NCI-H1417 (cell line): ENCODE measurements at places on chromosomes 16 and 17.
A peak's percentile ranks its signal among the peaks of the same experiment; 100 is the strongest.

GRCh38 chr17:1398028-1398427 lies 2.0 kb downstream of the YWHAE start:
- no peak for DNase-seq

- no peak for DNase-seq
Measured at GRCh38 chr16:84557504-84557903, 53.0 kb upstream of the MEAK7 start.

DNA sequence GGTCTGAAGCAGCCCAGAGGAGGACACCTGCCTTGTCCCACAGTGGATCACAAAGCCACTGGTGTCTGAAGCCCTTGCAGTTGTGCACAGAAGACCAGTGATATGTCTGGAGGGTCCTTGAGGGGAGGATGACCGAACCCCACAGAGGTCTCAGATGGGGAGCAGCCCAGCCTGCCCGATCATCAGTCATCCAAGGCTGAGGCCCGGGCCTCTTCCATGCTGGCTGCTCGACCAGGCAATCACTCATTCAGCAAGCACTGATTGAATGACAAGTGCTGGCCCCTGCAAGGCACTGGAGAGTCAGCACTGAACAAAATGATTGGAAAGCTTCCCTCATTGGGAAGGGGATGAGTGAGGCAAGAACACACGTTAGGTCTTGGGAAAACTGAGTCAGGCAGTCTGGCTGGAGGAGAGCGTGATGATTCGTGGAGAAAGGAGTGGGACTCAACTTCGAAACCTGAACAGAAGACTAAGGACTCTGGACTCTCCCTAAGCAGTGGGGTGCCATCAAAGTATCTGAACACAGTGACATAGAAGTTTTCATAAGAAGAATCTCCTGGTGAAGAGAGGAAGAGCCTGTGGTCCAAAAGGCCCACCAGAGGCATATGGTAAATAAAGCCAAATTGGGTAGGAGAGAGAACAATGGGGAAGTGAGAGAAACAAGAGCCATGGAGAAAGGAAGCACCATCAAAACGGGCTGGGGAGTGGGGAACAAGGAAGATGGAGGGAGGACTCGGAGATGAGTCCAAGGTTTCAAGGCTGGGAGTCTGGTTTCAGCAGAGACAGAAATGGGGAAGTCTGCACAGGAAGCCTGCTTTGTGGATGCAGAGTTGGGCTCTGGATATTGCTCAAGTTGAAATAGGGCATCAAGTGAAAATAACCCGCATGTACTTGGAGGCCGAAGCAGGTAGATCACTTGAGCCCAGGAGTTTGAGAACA lies 10.2 kb downstream of the PIK3R5 start:
- DNase-seq: no peak

DNA sequence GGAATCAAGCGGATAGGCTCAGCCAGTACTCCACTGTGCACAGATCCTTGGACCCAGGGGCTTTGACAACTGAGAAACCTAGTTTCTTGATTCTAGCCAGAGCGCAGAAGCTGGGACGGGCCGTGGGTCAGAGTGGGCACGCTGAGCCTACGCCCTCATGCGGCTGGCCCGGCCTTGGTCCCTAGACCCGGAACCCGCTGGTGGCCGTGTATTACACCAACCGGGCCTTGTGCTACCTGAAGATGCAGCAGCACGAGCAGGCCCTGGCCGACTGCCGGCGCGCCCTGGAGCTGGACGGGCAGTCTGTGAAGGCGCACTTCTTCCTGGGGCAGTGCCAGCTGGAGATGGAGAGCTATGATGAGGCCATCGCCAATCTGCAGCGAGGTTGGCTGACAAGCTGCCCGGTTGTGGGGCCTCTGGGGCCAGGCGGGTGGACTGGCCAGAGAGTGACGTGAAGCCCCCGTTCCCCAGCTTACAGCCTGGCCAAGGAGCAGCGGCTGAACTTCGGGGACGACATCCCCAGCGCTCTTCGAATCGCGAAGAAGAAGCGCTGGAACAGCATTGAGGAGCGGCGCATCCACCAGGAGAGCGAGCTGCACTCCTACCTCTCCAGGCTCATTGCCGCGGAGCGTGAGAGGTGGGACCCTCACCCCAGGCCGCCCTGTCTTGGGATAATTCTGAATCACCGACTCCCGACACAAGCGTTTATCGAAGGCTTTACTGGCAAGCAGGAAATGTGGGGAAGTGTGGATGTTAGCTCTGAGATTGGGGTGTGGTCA lies 946 bp downstream of the STUB1 start:
- DNase-seq: no peak

GRCh38 chr16:53202398-53202797 lies 147.6 kb downstream of the CHD9 start:
- no peak for DNase-seq

- peak; percentile 64 for DNase-seq
Measured at GRCh38 chr16:66357523-66357928, 9.0 kb upstream of the CDH5 start.

GRCh38 chr16:80488167-80488566 lies 52.6 kb upstream of the DYNLRB2 start:
- DNase-seq: no peak

- no peak for DNase-seq
Measured at GRCh38 chr16:27475561-27475960, 73.6 kb downstream of the IL21R start.

DNA sequence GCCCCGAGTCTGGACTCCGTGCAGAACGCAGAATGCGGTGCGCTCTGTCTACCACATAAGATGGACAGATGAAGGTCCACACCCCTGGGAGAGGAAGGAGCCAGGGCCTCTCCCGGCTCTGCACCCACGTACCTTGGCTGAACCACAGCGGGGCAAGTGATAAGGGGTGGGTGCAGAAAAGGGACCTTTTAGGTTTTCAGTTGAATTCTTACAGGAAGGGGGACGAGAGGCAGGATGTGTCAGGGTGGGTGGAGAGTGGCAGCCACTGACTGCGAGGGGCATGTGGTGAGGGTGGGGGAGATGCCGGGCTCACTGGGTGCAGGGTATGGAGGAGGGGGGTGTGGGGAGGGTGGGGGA lies 372 bp downstream of the CD300A start:
- DNase-seq: no peak

- peak; percentile 97 for DNase-seq
Measured at GRCh38 chr16:3027983-3028715, 4.3 kb downstream of the THOC6 start.

GRCh38 chr16:17590711-17591654 lies 120.2 kb upstream of the XYLT1 start:
- no peak for DNase-seq

DNA sequence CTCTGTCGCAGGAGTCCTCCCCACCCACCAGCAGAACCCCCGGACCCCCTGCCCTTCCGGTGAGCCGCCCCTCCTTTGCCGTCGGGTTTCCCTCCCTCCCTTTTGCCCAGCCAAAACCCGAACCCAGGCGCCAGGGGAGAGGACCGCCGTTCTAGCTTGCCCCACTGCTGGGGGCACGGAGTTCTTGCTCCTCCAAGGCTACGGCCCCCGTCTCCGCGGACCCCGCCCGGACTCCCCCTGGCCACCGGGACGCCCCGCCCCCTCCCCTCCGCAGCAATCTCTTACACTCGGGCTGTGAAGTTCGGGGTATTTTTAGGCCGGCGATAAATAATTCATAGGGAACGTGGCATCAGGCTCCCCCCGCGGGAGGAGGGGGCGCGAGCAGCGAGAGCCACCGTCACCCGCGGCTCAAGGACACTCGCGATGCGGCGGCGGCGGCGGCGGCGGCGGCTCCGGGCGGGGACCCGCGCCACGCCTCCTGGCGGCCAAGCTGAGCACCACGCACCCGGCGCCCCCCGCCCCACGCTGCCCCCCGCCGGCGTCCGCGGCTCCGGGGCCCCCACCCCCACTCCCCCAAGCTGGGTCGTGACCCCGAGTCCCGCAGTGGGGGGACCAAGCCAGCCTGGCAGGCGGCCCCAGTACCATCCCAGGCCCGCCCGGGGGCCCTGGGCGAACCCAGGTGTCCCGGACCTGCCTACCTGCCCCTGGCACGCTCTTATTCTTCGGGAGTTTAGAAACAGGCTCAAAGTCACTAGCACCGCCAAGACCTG lies at the start of gene GRIN2C:
Gene GRIN2C (minus strand): TSS at position 427 of the 770 bp plus-strand sequence. CDS start 4,793 bp downstream, outside the sequence.
- no peak for DNase-seq

DNA sequence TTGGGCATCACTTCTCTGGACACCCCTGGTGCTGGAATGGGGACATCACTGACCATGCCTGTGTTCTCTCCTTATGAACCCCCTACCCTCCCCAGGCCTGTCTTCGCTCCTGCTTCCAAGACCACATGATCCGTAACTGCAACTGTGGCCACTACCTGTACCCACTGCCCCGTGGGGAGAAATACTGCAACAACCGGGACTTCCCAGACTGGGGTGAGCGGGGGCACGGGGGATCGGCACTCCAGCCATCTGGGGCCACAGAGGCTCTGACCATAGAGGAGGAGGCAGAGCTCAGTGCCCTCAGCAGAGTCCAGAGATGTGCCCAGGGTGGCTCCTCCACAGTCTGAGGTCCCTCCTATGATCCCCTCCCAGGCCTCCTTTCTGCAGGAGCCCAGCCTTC lies 73.5 kb downstream of the SCNN1B start:
- no peak for DNase-seq

DNA sequence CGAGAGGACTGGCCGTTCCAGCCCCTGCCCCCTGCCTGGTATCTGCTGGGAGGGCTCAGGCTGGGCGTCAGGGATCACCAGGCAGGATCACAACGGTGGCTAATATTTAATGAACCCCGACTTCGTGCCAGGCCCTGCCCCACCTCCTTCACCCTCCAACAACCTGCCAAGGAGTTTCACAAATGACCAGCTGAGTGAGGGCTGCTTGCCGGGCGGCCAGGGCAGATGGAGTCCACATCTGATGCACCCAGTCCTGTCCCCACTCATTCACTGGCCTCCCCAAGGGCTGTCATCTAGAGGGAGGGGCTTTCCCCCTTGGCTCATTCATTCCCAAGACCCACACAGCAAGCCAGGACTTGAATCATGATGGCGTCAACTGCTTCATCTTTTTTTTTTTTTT lies 17.5 kb downstream of the UBALD1 start:
- no peak for DNase-seq

DNA sequence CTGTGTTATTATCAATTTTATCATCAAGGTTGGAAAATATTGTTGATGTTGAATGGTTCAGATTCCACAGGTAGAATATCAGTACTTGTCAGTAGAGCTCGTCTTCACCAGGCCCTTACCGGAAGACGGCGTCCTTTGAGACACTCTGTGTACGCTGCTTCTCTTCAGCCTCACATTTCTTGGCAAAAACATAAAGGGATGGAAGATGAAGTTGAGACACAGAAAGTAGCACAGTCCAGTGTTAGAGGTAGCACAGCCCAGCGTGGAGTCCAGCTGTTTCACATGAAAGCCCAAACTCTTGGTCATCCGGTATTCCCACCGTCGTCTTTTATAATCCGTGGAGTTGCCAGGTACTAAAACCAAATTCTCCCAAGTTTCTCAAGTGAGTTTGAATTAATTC lies 30.4 kb downstream of the ATP2C2 start:
- no peak for DNase-seq

- peak; percentile 43 for DNase-seq
Measured at GRCh38 chr16:1072526-1073261, at the start of gene SSTR5. SSTR5 (plus strand) TSS chr16:1072747; CDS start chr16:1078869, 6,122 bp downstream.

DNA sequence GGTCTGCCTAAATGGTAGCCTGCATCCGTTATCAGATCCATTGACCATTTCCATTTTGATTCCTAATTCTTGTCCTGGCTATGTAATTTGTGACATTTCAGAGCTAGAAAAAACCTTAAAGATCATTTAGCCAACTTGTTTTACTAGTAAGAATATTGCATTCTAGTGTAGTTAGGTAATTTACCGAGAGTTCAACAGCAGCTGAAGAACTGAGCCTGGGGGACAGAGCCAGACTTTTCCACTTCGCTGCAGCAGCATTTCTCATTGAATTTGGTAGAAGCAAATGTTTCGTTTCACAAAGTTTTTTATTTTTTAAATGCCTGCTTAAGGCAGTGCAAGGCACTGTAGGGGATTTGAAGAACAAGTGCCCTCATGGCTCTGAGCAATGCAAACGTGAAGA lies 59.2 kb upstream of the MARCHF10 start:
- DNase-seq: no peak

GRCh38 chr17:82392209-82392920 lies 20.8 kb downstream of the UTS2R start:
- no peak for DNase-seq

DNA sequence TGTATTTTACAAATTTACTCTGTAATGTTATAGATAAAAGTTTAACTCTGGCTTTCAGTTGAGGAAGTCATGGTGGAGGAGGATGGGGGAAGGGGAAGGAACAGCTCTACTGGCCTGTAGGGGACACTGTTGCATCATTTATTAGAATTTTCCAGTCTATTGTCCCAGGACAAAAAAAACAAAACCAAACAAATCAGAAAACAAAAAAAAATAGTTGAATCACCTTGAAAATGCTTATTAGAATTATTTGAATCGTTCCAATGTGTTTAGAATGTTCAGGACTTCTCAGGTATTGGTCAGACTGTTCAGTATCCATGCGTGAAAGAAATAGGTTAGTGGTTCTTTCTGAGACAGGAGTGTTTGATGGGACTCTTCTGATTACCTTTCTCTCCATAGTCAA lies 242.0 kb downstream of the FTO start:
- DNase-seq: peak; percentile 6

- DNase-seq: no peak
Measured at GRCh38 chr17:17344507-17345293, 41.5 kb downstream of the NT5M start.

- no peak for DNase-seq
Measured at GRCh38 chr17:58615768-58616659, 75.8 kb downstream of the TEX14 start.

DNA sequence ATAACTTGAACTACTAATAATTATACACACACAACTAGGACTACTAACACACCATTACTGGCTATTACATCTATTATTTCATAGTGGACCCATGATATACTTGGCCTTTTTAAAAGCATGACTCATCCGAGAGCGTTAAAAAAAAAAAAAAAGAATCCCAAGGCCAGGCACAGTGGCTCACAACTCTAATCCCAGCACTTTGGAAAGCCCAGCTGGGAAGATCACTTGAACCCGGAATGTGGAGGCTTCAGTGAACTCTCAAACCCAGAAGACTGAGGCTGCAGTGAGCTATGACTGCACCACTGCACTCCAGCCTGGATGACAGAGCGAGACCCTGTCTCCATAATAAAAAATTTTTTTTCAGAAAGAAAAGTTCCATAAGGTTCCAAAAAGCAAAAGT lies 3.1 kb downstream of the GLG1 start:
- DNase-seq: no peak

DNA sequence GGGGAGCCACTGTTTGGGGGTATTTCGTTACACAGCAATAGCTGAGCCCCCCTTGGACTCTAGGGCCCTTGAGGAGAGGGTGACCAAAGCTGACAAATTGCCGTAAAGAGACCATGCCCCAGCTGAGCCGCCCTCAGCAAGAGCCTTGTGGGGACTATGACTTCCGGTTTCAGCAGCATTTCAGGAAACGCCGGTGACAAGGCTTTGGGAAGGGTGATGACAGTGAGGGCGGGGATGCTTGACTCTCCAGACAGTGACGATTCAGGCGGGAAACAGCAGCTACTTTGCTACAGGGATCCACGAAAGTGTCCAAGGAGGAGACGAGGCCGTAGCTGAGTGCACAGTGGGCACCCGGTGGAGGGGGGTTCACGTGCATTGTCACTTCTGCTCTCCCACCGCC lies 360.8 kb downstream of the C16orf95 start:
- DNase-seq: no peak
